ENCODE measurements at places on chromosomes 13 and 19.

DNA sequence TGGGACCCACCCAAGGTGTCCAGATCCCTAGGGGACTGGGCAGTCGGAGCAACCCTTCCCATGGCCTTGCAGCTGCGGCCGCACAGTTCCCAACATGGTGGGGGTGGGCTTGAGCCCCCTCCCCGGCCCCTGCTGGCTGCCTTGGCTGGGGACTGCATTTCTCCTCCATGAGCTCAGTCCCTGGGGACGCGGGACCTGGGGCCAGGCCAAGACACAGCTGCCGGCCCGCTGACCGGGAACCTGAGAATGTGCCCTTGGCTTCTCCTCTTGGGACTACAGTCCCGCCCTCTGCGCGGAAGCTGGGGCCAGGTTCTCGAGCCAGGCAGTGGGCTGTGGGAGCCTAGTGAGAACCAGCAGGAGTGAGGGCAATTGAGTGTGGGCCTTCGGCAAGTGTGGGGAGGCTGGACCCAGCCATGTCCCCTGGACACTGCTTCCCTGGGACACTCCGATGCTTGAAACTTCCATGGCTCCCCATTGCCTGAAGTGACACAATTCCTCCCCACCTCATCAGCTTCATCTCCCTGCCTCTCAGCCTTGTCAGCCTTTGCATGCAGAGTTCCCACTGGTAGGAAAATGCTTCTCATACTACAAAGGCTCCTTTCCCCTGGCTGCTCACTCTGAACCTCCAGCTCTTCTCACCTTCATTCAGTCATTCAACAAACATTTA is 13.1 kb upstream of the NOTCH3 start:
- no peak for DNase-seq

- no peak for DNase-seq
These were observed 59.5 kb downstream of the TNFSF11 start for GRCh38 chr13:42633495-42633894.

DNA sequence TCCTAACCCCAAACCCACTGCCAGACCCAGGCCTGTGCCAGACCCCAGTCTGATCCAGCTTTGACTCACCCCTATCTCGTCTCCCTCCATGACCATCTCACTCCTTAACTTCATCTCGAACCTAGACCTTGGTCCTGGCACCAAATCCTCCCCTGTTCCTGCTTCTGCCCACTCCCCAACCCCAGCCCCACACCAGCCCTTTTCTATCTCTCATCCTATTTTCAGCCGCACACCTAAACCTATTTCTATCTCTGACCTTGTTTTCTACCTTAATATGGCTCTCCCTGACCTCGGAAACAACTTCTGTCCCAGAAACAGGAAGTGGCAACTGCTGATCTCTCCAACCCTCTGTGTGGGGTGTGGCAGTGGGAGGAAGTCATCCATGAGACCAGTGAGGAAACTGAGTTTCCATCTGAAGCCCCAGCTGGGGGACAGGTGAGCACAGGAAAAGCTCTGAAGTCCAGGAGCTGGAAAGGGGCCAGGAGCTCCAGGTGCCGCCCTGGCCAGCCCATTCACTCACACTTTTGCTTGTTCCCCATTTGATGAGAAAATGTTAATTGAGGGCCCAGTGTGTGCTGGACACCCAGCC is 13.7 kb downstream of the PTH2 start:
- DNase-seq: no peak

DNA sequence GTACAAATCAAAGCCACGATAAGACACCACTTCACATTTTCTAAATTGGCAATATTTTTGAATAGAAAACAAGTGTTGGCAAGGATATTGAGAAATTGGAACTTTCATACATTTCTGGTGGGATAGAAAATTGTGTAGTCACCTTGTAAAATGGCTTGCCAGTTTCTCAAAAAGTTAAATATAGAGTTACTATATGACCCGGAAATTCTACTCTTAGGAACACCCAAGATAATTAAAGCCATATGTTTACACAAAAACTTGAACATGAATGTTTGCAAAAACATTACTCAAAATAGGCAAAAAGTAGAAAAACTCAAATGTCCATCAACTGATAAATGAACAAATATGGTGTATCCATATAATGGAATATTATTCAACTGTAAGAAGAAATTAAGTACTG is 552.5 kb downstream of the TBC1D4 start:
- DNase-seq: no peak

GRCh38 chr13:58300974-58301681 is 669.6 kb downstream of the PCDH17 start:
- DNase-seq: peak; percentile 12

GRCh38 chr19:14840206-14840605 is 5.2 kb upstream of the OR7A5 start:
- no peak for DNase-seq
